ENCODE measurements at places on chromosomes 6 and 20.

GRCh38 chr6:170062209-170062914 lies 228.5 kb downstream of the DLL1 start:
- no peak for DNase-seq

DNA sequence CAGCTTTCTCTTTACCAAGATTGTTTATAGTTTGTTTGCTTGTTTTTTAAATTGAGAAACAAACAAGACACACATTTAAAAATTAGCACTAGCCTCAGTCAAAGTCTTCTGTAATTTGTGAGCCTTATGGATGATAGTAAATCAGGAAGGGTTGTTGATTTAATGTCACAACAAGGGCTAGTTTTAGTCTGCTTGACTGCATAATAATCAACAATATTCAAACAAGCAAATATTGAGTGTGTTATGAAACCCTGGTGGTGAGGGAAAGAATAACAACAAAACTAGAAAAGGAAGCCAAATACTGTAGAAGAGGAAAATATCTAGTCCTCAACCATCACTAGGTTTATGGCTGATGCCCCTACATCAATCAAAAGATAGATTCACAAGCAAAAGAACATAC lies 228.6 kb downstream of the TBC1D7 start:
- no peak for DNase-seq

DNA sequence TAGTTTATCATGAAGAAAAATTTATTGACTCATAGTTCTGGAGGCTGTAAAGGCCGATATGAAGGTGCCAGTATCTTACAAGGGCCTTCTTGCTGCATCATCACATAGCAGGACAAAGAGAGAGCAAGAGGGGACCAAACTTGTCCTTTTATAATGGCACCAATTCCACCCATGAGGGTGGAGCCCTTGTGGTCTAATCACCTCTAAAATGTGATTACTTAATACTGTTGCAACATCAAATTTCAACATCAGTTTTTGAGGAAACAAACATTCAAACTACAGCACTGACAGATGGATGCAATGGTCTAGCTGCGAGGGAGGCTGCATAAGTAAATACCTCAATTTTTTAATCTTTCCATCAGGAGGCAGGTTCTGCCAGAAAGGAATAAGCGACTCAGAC lies 76.7 kb upstream of the LAMA2 start:
- DNase-seq: no peak

GRCh38 chr6:89160331-89161092 lies 14.7 kb downstream of the PM20D2 start:
- DNase-seq: no peak

DNA sequence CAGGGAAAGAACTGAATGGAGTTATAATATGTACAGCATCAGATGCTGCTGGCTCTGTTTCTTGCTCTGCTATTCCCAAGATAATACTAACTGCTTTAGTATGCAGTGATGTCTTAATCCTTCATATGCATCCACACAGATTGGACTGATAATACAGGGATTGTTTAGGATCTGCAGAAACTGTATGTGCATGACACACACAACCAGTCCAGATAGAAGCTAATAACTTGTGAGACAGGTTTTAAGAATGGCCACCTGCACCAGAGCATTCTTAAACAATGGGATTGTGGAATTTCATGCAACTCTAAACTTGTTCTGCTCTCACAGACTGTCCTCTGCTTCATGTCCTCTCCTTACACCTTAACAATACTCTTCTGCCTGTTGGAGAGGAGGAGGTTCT lies 90.9 kb downstream of the SPTLC3 start:
- DNase-seq: no peak

GRCh38 chr20:33709905-33710541 lies 10.1 kb downstream of the PXMP4 start:
- DNase-seq: no peak

GRCh38 chr6:47144306-47144705 lies 102.2 kb upstream of the ADGRF1 start:
- no peak for DNase-seq

GRCh38 chr20:50426866-50427718 lies 83.1 kb upstream of the PTPN1 start:
- no peak for DNase-seq

DNA sequence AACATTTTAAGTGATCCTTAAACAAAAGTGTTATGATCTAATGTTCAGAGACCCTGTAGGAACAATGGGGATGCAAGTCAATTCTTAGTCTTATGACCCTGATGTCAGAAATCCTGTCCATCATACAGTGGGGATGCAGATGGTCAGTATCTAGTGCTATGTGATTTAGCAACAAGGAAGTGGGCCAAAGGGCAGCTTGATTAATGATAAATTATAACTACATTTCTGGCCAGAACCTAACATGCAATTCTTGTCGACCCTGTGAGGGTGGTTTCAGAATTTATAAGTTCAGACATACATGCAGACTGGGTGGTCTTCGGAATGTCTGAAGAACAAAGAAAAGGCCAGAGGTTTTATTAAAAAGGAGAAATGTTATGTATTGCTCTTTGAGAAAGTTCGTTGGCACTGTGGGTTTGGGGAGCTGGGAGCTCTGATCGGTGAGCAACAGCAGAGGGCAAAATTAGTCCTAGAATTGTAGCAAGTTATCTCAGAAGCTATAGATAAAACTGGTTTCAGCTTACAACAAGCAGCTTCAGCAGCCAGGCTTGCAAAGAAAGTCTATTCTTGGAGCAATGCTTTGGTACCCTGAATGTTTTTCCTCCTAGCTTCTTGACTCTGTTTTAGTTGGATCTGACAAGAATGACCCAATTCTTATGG lies 50.8 kb downstream of the RPF2 start:
- no peak for DNase-seq

DNA sequence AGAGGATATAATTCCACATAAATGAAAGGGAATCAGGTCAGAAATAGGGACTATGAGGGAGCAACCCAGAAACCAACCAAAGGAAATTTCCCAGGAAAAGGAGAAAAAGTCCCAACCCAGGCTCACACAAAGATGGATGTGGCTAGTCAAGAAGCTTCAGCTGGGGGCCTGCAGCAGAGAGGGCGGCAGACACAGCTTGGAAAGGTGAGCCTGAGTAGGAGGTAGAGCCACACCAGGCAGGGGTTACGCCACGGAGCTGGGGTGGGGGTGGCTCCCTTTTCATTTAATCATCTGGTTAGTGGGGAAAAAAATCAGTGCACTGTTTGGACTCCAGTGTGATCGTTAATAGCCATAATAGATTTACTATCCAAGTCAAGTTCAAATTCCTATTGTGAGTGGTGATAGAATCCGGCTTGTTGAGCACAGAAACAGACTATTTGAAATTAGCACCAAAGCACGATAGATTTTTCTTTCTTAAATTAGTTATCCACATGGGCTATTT lies 220.6 kb downstream of the TPBG start:
- no peak for DNase-seq

DNA sequence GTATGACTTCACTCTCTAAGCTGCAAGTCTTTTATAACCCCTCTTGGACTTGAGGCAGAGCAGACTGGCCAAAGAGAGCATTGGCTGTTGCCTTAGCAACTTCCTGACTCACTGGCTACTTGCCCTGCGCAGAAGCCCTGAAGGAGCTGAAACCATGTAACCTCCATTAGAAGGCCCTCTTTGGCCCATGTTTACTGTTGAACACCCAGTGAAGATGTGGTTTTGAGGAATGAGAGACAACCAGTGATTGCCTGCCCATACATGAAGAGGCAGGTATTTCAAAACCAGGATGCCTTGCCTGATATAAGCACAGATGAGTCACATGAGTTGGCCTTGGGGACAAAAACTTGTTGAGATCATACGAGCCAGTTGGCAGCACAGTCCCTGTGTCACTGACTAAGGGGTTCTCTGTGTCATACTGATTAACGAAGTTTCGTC lies 182.5 kb downstream of the EDN1 start:
- no peak for DNase-seq

DNA sequence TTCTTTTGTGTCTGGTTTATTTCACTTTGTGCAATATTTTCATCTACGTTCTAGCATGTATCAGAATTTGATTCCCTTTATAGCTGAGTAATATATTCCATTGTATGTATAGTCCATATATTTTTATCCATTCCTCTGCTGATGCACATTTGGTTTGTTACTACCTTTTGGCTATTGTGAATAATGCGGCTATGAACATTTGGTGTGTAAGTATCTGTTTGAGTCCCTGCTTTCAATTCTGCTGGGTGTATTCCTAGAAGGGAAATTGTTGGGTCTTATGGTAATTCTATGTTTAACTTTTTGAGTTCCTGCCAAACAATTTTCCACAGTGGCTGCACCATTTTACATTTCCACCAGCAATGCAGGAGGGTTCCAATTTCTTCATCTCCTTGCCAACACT lies 52.4 kb downstream of the DNAH8 start:
- no peak for DNase-seq

- DNase-seq: no peak
Measured at GRCh38 chr6:42696526-42697267, 25.7 kb downstream of the PRPH2 start.

DNA sequence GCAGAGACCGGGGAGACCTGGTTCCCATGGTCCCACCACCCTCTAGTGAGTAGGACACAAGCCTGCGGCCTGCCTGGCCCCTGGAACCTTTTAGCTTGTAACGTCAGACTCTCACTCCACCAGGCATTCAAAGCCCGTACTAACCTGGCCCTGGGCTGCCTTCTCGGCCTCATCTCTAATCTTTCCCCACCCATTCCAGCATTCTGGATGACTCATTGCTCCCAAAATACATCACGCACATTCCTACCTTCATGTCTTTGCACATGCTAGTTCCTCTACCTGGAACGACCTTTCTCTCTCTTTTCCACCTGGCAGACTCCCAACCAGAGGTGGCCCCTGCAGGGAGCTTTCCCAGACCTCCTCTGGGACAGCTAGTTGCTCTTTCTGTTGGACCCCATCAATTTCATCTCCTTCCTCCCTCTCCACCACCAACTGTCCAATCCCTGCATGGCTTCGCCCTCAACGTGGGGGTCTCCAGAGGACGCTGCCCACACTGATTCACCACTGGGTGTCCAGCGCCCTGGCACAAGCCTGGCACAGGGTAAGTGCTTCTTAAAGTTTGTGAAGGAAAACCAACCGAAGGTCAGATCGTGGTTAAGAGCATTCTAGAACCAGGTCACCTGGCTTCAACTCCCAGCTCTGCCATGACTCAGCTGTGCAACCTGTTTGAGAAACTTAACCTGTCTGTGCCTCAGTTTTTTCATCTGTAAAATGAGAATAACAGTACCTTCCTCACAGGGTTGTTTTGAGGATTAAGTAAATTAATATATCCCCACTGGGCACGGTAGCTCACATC lies 35.2 kb downstream of the JPH2 start:
- no peak for DNase-seq

- no peak for DNase-seq
Measured at GRCh38 chr6:9647071-9647445, 767.8 kb downstream of the TFAP2A start.

GRCh38 chr20:38985060-38985459 lies 22.9 kb downstream of the DHX35 start:
- no peak for DNase-seq

DNA sequence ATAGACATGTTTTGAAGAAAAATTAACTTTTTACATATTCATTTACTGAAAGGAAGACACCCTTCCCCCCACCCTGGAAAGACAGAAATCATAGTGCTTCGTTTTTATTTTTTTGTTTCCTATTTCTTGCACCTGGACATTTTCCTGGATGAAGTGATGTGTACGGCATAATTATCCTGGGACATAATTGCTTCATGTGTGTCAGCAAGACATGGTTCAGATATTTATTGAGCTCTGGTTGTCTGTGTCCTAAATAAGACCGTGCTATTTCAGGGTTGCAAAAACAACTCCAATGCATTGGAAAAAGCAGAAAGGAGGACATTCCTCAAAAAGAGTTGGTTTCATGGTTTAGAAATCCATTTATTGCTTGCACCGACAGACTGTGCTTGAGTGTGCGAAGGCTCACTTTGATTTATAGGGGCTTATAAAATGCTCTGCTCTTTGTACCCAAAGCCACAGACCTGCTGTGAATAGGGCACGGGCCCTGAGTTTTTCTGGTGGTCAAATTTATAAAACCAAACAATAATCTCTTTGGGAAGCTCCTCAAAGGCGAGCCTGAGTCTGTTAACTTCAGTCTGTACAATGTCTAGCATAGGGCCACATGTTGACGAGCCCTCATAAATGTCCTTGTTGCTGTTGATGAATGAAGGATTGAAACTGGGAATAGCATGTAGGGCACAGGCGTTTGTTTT lies 179.5 kb downstream of the SOX4 start:
- no peak for DNase-seq

GRCh38 chr6:73704260-73704659 lies 8.3 kb downstream of the CD109 start:
- DNase-seq: no peak

GRCh38 chr6:151263967-151264366 lies 24.2 kb downstream of the AKAP12 start:
- DNase-seq: no peak

- DNase-seq: no peak
Measured at GRCh38 chr6:115865914-115866313, 194.8 kb downstream of the FRK start.

- no peak for DNase-seq
Measured at GRCh38 chr6:116633685-116634084, 17.4 kb downstream of the RSPH4A start.

DNA sequence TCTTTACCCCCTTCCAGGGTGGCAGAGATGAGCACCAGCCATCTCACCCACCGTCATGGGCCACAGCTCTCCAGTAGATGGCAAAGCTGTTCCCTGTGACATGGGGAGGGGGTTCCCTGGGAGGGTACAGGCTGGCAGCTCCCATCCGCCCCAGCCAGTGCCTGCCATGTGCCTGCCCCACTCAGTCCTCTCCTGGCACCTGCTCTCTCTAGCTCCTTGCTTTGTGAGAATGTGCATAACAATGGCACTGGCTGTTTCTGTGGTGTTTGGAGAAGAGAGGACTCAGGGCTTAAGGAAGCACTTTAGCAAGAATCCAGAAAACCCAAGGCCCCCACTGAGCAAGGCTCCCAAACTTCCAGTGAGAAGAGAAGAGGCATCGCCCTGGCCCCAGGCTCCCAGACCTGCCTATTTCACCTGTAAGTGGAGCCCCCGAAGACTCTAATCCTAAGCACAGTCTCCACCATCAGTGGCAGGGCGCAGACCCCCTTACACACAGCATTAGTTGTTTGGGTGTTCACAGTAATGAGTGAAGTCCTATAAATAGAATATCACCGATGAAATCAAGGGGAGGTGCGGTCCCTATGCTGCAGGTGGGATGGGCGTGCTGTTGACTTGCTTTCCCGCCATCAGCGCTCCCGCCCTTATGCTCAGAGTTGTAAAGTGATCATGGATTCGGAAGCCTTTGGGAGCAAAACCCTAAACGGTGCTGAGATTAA lies 110.2 kb downstream of the AGPAT4 start:
- DNase-seq: no peak

- DNase-seq: no peak
Measured at GRCh38 chr20:63765902-63766301, 26.3 kb downstream of the SLC2A4RG start.
